Endothelial cell (in vitro differentiated cells): ENCODE measurements at places on chromosomes 11 and 22.

- DNase-seq = peak; percentile 52
Measured at GRCh38 chr11:79314906-79315689, 125.7 kb downstream of the TENM4 start.

DNA sequence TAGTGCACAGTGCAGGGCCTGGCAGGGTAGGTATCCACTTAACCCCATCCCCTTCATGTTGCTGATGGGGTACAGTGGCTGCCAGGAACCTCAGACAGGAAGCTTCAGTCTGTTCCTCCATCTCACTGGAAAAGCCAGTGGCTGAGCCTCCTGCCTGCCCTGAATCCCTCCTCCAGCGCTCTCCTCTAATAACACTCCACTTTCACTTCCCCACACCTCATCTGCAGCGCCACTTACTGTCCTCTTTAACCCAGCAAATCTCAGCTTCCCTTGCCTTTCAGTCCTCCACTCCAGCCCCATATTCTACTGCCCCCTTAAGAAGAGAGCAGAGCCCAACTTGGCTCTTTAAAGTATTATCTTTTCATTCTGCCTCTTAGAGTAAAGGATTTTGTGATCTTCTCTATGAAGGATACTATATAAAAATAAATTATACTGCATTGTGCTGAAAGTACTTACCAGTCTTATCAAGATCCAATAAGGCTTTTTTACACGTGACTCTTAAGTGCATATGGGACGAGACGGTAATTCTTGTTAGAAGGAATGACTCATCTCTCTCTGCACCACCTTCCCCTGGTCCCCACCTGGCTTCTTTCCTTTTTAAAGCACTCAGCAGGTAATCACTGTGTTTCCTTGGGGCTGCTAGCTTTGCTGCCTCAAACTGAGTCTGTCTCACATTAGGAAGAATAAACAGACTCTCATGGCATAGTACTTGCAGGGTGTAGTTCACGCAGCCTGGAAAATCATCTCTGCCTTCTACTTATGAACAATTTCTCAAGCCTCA is 238.0 kb upstream of the NARS2 start:
- DNase-seq = no peak

GRCh38 chr11:76071090-76071489 is 135.2 kb downstream of the WNT11 start:
- DNase-seq = no peak

DNA sequence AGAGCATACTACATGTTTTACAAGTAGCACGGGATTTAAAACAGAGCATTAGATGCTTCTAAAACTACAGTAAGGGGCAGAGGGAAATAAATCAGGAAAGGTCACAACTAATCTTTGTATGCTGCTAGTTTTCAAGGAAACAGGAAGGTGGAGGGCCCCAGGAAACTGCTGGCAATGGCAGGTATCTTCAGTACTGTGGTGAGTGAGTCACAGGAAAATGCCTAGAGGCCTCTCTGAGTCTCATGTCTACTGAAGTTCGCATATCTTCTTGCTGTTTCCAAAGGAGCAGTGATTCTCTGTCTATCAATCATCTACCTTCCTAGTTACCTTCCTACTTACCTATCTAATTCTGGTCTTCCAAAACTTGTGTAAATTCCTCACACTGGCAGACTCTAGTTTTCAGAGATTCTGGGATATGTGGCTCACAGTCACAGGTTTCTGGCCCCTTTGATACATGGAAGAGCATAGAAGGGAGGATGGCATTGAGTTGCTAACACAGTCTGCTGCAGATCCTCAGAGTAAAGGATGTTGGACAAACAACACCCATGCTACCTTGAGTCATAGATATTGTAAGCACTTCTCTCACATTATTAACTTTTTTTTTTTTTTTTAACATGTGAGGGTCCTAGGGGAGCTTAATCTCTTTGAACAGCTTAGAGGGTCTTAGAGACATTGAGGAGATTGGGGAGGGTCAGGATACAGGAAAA is 58.8 kb upstream of the SYN3 start:
- DNase-seq = peak; percentile 15

GRCh38 chr11:129209891-129210830 is 18.0 kb upstream of the ARHGAP32 start:
- DNase-seq = no peak
